SK-N-DZ (cell line): ENCODE measurements at places on chromosomes 6 and 20.

DNA sequence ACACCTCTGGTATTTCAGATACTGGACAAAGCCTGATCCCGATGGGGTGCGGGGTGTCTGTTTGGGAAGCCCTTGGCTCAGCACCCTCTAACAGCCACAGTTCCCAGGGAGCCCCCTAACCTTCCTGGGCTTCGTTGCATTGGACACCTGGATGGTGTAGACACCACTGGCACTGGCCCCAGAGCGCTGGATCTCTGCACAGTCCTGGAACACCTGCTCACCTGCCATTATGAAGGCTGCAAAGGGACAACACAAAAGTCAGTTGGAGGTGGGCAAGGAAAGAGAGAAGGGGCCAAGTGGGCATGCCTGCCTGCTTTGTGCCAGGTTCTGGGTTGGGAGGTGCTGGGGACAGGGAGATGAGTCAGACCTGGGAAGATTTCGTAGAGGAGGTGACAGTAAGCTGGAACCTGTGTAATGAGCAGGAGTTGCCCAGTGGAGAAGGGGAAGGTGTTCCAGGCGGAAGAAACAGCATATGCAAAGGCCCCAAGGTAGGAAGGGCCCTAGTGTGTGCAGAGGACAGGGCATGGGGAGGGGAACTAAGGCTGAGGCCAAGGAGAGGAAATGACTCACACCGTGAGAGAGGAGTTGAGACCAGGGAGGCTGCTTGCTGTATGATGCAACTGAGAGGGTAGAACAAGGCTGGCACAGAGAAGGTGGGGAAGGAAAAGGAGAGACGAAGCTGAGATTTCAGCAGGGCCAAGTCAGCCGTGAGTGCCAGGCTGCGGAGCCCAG is 34.9 kb downstream of the ANGPT4 start:
- DNase-seq = no peak

- DNase-seq = no peak
These were observed 179.0 kb upstream of the MMS22L start for GRCh38 chr6:97462031-97462430.

- no peak for DNase-seq
These were observed 32.8 kb upstream of the CEP85L start for GRCh38 chr6:118683881-118684872.

GRCh38 chr20:14337400-14338171 is at the start of gene FLRT3:
Gene FLRT3, minus strand, starts transcription at chr20:14337612. Its CDS starts 10,106 bp downstream, at chr20:14327506.
- DNase-seq = peak; percentile 99

GRCh38 chr6:97136626-97137358 is 146.2 kb downstream of the MMS22L start:
- DNase-seq = no peak

DNA sequence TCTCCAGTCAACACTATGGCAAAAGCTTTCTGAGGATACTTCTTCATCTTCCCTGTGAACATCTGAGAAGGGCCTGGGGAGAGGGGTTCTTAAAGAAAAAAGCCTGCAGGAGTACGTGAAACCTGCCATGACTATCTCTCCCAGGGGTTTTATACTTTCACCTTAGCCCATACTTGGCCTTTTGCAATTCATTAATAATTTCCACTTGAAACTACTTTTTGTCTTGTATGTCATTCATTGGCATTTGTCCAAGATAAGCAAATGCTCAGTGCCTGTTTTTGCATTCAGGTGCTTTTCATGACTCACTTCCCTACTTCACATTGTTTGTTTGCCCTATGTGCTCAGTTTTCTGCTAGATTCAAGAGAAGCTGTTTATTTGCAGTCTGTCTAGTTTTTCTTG is 580.3 kb upstream of the GJE1 start:
- DNase-seq = no peak

DNA sequence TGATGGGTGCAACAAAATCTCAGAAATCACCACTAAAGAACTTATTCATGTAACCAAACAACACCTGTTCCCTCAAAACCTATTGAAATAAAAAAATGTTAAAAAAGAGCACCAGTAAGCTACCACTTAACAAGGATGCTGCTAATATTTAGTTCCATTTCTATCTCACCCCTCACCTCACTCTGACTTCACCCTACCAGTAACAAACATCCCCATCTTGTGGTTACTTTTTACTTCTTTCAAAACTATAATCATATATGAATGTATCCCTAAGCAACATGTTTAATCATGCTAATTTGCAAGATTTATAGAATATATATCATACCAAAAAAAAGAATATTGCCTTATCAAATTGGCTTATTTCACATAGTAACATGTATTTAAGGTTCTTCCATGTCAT is 27.4 kb upstream of the SLC24A3 start:
- no peak for DNase-seq

DNA sequence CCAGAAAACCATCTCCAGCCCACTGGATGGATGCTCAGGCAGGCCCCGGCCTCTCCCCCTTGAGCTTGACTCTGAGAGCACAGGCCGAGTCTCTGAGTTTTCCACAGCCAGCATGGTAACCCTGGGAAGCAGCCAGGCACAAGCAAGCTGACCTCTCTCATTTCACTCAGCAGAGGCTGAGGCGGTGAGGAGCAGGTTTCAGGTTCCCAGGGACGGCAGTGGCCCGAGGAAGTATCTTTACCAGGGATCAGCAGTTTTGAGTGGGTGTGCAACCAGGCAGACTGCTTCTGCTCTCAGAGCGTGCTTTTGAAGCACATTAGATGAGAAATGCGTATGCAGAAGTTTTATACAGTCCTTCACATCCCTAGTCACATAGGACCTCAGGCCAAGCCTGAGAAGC is 12.6 kb downstream of the HCK start:
- DNase-seq = no peak

- no peak for DNase-seq
These were observed 67.5 kb downstream of the RNGTT start for GRCh38 chr6:88895911-88896310.

GRCh38 chr6:36631326-36632011 is 37.3 kb downstream of the SRSF3 start:
- DNase-seq = no peak

DNA sequence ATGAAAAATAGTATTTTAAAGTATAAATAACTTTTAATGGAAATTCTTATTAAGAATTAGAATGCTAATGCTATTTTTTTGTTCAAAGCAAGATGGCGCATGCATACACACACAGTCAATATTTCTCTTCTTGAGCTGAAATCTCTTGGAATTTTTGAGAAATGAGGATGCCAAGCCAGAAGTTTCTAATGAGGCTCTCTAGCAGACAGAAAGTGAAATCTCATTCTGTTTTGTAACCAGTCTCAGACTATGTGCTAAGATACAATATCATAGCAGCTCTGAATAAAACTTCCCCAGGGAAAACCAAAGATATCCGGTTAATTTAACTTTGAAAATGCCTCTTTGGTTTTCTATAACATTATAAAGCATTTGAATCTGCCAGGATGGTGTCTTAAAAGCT is 97.2 kb upstream of the HDAC2 start:
- DNase-seq = no peak

GRCh38 chr6:130482645-130483390 is 117.0 kb downstream of the TMEM200A start:
- DNase-seq = no peak

GRCh38 chr20:10316582-10316981 is 98.0 kb downstream of the SNAP25 start:
- DNase-seq = peak; percentile 33

DNA sequence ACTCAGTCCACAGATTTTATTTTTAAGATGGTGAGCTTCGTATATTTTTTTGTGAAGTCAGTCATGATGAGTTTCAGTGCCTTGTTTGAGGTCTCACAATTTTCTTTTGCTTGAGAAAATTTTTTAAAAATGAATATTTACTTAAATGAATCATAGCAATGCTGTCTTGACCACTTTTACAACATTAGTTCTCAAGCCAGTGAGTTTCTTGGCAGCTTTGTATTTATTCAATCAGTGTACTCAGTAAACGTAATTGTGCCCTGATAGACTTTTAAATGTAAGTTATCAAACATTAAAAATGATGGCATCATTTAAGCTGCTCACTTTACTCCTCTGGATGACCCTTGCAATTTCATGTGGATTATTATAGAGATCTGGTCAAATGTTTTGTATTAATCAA is 261.4 kb downstream of the KHDC1L start:
- DNase-seq = no peak

DNA sequence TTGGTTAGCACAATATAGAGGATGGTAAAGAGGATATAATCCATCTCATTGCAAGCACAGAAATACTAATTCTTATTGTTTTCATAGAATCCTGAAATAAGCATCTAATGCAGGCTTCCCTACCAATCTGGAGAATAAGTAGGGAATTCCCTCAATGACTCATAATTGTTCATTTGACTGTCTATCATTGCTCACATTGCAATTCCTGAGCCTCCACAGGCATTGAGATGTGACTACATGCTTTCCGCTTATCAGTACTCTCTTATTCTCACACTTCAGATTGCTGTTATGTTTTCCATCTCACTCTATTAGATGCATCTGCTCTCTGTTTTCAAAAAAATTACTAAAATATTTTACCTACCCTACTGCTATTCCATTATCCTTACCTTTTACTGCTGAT is 216.2 kb upstream of the PRSS16 start:
- DNase-seq = no peak

DNA sequence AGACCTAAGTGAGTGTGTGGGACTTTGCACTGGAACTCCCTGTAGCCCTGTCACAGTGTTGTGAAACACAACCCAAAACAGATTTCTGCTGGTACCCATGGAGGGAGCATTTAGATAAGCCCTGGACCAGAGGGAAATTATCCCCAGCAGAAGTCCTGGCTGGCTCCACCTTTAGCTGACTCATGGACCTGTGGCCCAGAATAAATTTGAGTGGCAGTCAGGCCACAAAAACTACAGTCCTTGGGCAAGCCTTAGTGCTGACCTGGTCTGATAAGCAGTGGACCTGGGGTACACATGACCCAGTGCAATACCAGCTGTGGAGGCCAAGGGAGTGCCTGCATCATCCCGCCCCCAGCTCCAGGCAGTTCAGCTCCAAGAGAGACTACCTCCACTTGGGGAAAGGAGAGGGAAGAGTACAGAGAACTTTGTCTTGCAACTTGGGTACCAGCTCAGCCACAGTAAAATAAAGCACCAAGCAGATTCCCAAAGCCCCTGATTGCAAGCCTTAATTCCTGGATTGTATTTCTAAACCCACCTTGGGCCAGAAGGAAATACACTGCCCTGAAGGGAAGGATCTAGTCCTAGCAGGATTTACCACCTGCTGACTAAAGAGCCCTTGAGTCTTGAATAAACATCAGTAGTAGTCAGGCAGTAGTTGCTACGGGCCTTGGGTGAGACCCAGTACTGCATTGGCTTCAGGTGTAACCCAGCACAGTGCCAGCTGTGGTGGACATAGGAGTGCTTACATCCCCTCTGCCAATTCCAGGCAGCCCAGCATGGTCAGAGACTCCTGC is 140.4 kb upstream of the COL21A1 start:
- DNase-seq = no peak

DNA sequence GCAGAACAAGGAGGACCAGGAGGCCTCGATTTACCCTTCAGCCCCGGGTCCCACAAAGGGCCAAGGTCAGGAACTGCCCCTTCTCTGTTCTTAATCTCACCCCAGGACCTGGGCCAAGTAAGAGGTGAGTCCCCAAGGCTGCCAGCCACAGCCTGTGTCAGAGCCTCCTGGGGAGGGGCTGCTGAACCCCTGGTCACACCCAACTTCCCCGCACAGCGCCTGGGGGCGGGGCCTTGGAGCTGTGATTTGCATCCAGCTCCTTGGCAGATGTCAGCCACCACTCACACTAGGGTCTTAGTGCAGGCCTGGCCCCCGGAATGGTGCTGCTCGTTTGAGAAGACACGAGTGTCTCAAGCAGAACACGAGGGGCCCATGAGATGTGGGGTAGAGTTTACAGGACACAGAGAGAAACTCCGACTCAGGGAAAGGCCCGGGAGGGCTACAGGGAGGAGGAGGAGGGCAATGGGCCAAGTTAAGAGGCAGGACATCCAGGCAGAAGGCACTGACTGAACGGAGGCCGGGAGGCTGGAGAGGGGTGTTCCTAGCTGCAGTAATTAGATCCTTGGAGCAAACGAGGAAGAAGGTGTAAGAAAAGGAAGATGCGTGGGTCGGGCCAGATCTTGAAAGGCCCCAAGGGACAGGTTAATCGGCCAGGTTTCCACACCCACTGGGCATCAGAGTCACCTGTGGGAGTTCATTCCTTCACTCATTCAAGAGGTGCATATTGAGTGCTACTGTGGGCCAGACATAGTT is 26.9 kb downstream of the ZBP1 start:
- no peak for DNase-seq

GRCh38 chr6:168920289-168920688 is 333.4 kb downstream of the THBS2 start:
- DNase-seq = no peak

- DNase-seq = no peak
These were observed 159.3 kb upstream of the MARCKS start for GRCh38 chr6:113697632-113698410.

- DNase-seq = no peak
These were observed 3.1 kb upstream of the TENT5A start for GRCh38 chr6:81755551-81755950.

DNA sequence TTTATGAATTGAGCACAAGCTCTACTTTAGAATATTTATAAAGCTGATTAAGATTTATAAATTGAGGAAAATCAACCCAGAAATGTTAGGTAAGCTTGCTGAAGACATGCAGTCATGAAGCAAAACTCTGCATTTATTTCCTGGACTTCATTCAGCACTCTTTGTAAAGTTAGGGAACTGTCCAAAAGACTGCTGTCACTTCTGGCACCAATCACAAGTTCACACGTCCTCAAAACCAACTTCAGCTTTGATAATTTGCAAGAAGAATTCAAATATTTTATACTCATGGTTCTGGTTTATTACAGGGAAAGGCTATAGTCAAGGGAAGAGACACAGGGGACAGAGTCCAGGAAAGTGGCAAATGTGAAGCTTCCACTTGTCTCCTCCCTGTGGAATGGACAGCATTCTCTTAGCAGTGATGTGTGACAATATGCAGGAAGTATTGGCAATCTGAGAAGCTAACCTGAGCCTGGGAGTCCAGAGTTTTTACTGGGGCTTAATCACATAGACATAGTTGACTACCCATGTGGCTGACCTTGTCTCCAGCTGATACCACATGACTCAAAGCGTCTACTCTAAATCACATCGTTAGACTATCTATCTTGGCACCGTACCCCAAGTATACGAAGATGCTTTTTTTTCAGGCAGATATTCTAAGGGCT is 85.4 kb downstream of the PPP1R14C start:
- no peak for DNase-seq

DNA sequence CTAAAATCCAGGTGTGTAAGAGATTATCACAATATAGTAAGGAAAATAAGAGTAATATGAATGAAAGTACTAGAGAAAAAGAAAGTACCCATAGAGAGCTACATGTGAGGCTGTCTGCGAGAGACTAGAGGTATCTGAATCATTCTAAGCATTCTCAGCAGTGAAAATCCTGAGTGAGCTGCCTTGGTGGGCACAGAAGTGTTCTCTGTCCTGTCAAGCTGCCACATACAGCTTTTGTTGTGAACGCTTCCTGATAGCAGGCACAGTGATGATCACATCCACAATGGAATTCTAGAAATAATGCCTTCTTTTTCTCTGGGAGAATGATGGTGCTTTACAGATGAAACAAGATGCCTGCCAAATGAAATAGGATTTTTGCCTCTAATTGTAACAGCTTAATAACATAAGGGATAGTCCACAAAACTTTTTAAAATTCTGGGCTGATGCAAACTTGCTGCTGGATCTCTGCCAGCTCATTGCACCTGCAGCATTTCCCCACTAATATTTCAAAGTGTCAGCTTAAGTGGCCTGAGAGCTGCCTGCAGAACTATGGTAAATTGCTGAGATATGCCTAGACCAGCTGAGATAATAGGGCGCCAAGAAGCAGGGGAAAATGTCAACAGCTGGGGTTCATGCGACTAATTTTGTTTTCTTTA is 620.5 kb downstream of the DOK5 start:
- no peak for DNase-seq
